ENCODE measurements at places on chromosomes 3 and 15. TPM values are rescaled to one million over a fixed set of nuclear protein-coding genes. Genes with fewer than 3 reads are reported as not detected.

DNA sequence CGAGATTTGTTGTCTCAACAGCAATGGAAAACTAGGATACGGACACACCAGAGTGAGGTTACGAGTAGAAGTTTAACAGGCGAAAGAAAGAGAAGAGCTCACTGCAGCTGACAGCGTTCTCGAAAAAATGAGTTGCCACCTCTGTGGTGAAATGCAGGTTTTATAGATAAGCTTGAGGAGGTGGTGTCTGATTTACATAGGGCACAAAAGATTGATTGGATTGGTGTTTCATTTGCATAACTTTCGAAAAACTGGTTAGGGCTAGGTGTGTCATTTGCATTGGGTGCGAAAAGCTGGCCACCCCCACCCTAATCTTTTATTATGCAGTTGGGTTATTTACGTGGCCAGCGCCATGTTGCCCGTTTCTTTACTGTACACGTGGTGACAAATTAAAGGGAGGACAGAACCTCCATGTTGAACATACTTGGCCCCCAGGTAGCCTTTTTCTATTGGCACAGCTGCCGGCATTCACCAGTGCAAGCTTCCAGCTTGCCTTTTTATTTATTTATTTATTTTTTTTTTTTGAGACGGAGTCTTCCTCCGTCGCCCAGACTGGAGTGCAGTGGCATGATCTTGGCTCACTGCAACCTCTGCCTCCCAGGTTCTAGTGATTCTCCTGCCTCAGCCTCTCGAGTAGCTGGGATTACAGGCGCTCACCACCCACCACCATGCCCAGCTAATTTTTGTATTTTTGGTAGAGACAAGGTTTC lies 8.3 kb downstream of the IFT122 start:
- no peaks in the 10 kb centered on the region for H3K36me3 ChIP-seq
- peak overlapping the region; percentile 83 for H3K27ac ChIP-seq
- no peak for DNase-seq

GRCh38 chr3:4008205-4008604 lies 209.0 kb downstream of the LRRN1 start:
- DNase-seq = no peak
- no peaks in the 10 kb centered on the region for H3K4me1 ChIP-seq
- H3K27me3 ChIP-seq = no peaks in the 10 kb centered on the region

Gene MON1A
- 4.5 TPM for total RNA-seq

Gene CAV3
- not detected for total RNA-seq

DNA sequence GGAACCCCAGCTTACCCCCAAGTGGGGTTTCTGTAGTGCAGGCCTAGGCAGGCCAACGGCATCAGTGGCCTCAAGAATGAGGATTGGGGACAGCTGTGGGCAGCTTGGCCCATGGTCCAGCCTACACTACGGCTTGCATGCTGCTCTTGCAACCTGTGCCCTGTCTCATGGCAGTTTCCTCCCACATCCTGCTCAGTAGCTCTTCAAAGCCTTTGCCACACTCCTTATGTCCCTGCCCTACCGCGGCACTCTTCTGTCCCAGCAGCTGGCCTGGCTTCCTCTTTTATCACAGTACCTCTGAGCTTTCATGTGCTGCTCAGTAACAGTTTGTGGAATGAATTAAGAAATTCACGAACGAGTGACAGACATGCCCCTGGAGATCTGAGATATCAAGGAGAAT lies 431.0 kb downstream of the EPHB1 start:
- DNase-seq = no peak
- no peaks in the 10 kb centered on the region for H3K36me3 ChIP-seq
- H3K27ac ChIP-seq = no peak overlapping the region
- peaks cover 2% of the 10 kb centered on the region for H3K4me1 ChIP-seq
- H3K27me3 ChIP-seq = no peaks in the 10 kb centered on the region

- DNase-seq = peak; percentile 18
- H3K36me3 ChIP-seq = no peaks in the 10 kb centered on the region
- H3K4me3 ChIP-seq = peak overlapping the region; percentile 97
- H3K27ac ChIP-seq = no peak overlapping the region
Observed at GRCh38 chr3:182978387-182978786, 2.0 kb downstream of the DCUN1D1 start.

Gene KIF23
- total RNA-seq = 193 TPM

DNA sequence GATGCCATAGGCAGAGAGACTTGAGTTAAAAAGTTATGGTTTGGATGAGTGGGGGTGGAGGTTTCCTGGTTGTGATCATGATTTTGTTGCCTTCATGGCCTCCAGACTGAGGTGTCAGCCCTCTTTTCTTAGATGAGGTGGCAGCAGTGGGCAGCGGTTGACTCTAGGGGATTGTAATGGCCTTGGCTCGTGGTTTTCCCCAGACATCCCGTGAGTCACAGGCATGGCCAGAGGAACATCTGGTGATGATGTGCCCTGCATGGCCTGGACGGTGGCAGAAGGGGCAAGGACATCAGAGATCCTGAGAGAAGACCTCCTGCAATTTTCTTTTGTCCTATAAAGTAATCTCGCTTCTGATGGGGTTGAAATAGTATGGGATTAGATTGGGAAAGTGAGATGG lies 12.4 kb downstream of the RETNLB start:
- no peak overlapping the region for H3K4me3 ChIP-seq
- no peak for DNase-seq
- H3K27me3 ChIP-seq = no peaks in the 10 kb centered on the region
- H3K27ac ChIP-seq = no peak overlapping the region

DNA sequence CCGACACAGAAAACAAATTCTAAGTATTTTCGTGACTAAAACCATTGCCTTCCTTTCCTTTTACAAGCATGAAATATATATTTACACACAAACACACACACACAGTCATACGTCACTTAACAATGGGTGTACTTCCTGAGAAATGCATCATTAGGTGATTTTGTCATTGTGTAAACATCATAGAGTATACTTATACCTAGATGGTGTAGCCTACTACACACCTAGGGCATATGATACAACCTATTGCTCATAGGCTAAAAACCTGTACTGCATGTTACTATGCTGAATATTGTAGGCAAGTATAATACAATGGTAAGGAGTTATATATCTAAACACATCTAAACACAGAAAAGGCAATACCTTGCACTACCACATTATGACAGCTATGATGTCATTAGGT lies 28.6 kb downstream of the COL6A5 start:
- H3K4me3 ChIP-seq = no peak overlapping the region
- DNase-seq = no peak
- no peak overlapping the region for H3K27ac ChIP-seq

DNA sequence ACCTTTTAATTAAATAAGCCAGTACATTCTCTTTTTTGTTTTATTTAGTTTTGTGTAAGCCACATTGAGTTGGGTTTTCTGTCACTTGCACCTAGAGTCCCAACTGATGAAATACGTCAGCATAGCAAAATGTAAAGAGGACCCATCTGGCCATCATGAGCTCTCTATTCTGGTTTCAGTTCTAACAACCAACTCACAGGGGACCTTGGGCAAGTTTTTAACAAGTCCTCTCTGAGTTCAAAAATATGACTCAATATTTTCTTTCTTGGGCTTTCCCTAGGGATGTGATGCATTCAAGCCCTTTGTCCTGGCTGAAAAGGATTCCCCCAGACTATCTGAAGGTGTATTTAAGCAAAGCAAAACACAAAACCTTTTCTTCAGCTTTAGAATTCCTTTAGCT lies 32.9 kb downstream of the PLCH1 start:
- no peaks in the 10 kb centered on the region for H3K36me3 ChIP-seq
- no peak overlapping the region for H3K27ac ChIP-seq
- no peak overlapping the region for H3K4me3 ChIP-seq
- DNase-seq = no peak
- peaks cover 10% of the 10 kb centered on the region for H3K27me3 ChIP-seq

GRCh38 chr3:34957677-34958076 lies 681.6 kb upstream of the ARPP21 start:
- no peak for DNase-seq
- no peaks in the 10 kb centered on the region for H3K36me3 ChIP-seq
- H3K27me3 ChIP-seq = no peaks in the 10 kb centered on the region
- peaks cover 10% of the 10 kb centered on the region for H3K4me1 ChIP-seq
- no peak overlapping the region for H3K27ac ChIP-seq

DNA sequence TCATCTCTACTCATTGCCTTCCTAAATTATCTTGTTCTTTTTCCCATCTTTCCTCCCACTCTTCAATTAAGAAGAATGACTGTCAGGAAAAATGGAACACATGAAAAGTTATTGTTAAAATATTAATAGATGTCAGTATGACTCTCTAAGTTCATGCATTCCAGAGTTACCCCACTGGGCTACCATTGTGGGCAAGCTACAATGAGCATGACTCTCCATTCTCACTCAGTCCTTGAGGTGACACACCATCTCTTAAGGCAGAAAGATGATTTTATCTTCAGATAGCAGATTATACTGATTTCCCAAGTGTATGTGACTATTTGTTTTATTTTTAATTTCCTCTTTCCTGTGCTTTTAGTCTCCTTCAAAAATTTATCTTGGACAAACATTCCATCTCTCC lies 144.3 kb downstream of the ALCAM start:
- H3K27me3 ChIP-seq = no peaks in the 10 kb centered on the region
- no peak overlapping the region for H3K27ac ChIP-seq

- no peak for DNase-seq
- H3K4me3 ChIP-seq = no peak overlapping the region
- H3K36me3 ChIP-seq = no peaks in the 10 kb centered on the region
Observed at GRCh38 chr3:74119221-74119620, 494.5 kb upstream of the PDZRN3 start.

DNA sequence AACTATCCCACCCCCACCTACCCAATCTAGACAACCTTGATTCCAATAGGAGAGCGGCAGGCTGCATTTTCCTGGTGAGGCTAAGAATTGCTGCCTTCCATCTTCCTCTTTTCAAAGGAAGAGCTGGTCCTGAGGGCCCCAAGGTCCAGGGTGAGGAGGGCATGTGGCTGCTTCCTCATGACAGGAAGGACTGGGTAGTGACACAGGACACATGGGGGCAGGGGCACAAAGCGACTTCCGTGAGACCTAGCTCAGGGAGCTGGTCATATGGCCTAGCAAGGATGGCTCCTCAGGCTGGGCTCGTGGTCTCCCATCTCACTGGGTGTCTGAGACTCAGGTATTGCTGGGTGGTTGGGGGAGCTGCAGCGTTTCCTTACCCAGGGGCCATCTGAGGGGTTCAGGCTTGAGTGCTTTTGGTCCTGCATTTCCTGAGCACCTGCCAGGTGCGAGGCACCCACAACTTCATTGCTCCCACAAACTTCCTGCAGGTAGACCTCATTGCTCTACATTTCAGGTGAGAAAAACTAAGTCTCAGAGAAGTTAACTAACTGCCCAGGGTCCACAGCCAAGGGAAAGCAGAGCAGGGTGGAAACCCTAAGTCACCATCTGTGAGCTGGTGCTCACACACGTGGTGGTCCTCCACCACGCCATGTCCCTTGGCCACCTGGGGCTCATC lies 160.0 kb upstream of the TLE3 start:
- no peak for DNase-seq
- no peak overlapping the region for H3K27ac ChIP-seq
- H3K36me3 ChIP-seq = no peaks in the 10 kb centered on the region

- no peaks in the 10 kb centered on the region for H3K36me3 ChIP-seq
- no peak overlapping the region for H3K27ac ChIP-seq
- H3K4me3 ChIP-seq = no peak overlapping the region
- no peaks in the 10 kb centered on the region for H3K4me1 ChIP-seq
Observed at GRCh38 chr15:36841193-36841592, 259.2 kb downstream of the MEIS2 start.

- H3K4me1 ChIP-seq = no peaks in the 10 kb centered on the region
- H3K4me3 ChIP-seq = no peak overlapping the region
- no peak overlapping the region for H3K27ac ChIP-seq
- H3K27me3 ChIP-seq = no peaks in the 10 kb centered on the region
Observed at GRCh38 chr15:41437448-41437847, 20.6 kb downstream of the RTF1 start.

DNA sequence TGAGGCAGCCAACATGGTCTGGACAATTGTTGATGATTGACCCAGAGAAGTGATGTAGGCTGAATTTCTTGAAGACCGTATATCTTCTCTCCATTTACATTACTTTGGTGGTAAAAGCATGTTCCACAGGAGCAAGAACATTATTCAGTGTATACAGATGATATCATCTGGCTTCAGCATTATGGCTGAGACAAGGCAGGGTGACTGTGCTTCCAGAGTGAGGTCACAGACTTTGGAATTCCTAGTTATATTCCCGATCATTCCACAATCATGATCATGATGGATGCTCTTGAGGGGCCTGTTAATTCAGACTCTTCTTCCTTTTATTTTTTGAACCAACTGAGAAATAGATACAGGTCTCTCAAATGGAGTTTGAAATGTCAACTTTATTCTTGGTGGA lies 19.0 kb downstream of the PLS1 start:
- no peaks in the 10 kb centered on the region for H3K4me1 ChIP-seq
- no peaks in the 10 kb centered on the region for H3K27me3 ChIP-seq
- no peak for DNase-seq
- no peaks in the 10 kb centered on the region for H3K36me3 ChIP-seq

Gene TMEM158
- 5.5 TPM for total RNA-seq

DNA sequence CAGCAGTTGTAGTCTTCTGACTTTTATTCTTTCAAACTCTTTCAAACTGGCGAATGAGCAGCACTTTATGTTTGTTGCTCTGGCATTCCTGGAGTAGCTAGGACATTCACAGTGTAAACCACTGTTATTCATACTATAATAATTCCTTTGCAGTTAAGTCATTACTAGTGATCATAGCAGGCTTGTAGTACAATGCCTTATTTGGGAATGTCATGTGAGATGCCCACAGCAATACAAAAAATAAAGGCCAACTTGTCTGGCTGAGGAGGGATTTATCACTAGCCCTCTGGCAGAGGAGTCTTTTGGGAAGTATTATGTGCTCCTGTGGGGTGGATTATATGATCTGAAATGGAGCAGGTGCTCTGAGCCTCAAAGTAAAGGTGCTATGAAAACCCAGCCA lies 197.2 kb downstream of the VGLL3 start:
- no peak overlapping the region for H3K4me3 ChIP-seq
- peak; percentile 26 for DNase-seq
- no peaks in the 10 kb centered on the region for H3K27me3 ChIP-seq
- H3K4me1 ChIP-seq = peaks cover 13% of the 10 kb centered on the region
- no peak overlapping the region for H3K27ac ChIP-seq

GRCh38 chr15:95603802-95604201 lies 726.7 kb upstream of the NR2F2 start:
- DNase-seq = no peak
- no peaks in the 10 kb centered on the region for H3K4me1 ChIP-seq
- H3K4me3 ChIP-seq = no peak overlapping the region
- H3K27ac ChIP-seq = no peak overlapping the region

Gene MAP4
- total RNA-seq = 54.6 TPM

GRCh38 chr3:197508924-197509775 lies 46.6 kb downstream of the BDH1 start:
- no peak overlapping the region for H3K27ac ChIP-seq
- H3K36me3 ChIP-seq = no peaks in the 10 kb centered on the region
- no peak overlapping the region for H3K4me3 ChIP-seq

DNA sequence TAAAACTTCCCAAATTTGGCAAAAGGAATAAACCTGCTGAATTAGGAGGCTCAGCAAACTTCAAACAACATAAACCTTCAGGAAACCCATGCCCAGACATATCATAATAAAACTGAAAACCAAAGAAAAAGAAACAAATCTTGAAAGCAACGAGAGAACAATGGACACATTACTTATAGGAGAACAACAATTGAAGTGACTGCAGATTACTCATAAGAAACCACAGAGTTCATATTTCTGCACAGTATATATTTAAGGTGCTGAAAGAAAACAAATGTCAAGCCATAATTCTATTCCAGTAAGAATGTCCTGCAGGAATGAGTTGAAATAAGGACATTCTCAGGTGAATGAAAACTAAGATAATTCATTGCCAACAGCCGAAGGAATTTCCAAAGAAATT lies 80.8 kb upstream of the PROK2 start:
- no peak overlapping the region for H3K27ac ChIP-seq
- DNase-seq = no peak
- no peaks in the 10 kb centered on the region for H3K27me3 ChIP-seq
- H3K36me3 ChIP-seq = no peaks in the 10 kb centered on the region
- no peak overlapping the region for H3K4me3 ChIP-seq
- no peaks in the 10 kb centered on the region for H3K4me1 ChIP-seq

Gene USP3
- total RNA-seq = 48.8 TPM
